ENCODE measurements at places on chromosomes 12 and 14.

DNA sequence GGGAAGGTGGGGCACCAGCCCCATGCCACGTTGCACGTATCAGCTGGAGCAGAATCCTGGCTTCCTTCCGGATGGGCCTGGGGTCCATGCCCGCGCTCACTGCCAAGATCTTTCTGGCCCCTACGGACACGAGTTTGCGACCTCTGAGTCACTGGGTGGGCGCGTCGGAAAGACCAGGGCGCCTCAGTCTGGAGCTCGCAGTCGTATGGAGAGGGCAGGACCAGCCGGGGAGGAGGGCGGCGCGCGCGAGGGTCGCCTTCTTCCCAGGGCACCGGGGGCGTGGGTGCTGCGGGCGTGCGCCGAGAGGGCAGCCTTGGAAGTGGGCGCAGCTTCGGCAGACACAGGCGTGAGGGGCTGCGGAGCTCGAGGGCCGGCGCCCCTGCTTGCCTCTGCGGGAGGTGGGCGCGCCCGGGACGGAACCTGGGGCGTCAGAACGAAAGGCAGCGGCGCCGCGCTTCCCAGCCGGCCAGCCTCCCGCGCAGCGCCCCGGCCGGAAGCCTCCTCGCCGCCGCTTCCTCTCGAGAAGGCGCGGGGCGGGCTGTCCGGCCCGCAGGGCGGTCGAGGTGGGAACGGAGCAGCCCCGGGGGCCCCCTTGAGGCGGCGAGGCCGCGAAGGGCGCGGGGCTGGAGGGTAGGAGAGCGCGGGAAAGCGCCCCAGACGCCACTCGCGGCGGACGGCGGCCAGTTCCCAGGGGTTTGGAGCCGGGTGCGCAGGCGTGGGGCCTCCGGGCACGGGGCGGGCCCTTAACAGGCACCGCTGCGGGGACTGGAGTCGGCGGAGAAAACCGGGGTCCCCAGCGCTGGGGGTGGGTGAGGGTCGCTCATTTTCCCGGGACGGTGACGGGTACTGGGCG lies at the start of gene ARL6IP4:
Gene ARL6IP4, plus strand, starts transcription at position 499 of the 853 bp plus-strand sequence. CDS start 459 bp downstream, outside the sequence.
- peak; percentile 73 for DNase-seq

GRCh38 chr12:58176296-58176869 lies 235.0 kb downstream of the ATP23 start:
- DNase-seq: peak; percentile 85

DNA sequence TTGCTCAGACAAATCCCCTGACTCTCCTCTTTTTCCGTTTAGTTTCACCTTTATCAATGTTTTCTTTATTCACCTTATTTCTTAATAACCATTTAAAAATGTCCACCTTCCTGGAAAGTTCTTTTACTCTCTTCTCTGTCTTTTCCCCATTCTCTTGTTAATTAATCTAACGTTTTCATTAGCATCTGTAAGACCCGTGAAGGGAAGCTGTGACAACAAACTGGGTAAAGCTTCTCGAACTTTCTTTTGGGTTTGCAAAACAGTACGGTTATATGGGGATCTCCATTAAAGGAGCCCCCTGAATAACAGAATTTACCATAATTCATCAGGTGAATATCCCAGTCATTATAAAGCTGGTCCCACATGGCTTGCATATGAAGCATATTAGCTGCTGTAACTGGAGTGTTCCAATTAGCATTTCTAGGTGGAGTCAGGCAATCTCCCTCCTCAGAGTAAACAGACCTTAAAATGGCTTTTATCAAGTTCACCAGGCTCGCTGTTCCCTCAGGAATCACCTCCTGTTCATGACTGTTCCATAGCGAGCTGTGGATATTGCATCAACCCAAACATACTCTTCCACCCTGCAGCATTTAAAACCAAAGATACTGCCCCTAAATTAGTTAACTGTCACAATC lies 42.4 kb downstream of the TMEM30B start:
- DNase-seq: no peak

DNA sequence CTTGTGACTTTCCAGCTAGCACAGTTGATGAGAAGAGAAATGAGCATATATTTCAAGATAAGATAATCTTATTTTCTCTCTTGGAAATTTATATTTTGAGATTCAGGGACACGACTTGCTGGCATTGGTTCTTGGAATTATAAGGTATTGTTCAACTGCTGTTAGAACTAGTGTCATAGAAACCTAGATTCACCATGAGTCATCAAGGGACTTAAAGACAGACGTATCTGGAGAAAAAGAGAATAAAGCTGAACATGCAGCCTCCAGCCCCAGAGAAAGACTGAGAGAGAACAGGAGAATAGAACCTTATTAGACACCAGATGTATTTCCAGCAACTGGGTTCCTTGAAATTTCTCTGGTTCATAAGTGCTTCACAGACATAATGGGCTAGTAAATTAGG lies 194.4 kb upstream of the PPFIA2 start:
- DNase-seq: no peak

DNA sequence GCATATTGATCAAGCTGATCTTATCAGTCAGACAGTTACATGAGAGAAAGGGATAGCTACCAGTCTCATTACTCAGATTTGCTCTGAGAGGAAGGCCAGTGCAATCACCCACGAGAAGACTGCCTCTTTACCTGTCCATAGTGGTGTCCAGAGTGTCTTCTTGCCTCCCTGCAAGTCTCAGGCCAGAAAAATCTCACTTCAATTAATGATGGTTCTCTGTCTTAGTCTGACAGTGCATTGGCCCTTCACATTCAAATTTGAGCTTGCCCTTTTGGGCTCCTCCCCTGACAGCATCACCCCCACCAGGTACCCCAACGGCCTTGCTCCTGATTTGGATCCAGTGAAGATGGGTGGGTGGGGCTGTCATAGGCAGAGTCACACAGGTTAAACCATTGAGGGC lies at the start of gene AICDA:
Gene AICDA, minus strand, starts transcription at position 231 of the 400 bp plus-strand sequence. Its CDS starts 92 bp downstream, at position 139.
- DNase-seq: no peak

DNA sequence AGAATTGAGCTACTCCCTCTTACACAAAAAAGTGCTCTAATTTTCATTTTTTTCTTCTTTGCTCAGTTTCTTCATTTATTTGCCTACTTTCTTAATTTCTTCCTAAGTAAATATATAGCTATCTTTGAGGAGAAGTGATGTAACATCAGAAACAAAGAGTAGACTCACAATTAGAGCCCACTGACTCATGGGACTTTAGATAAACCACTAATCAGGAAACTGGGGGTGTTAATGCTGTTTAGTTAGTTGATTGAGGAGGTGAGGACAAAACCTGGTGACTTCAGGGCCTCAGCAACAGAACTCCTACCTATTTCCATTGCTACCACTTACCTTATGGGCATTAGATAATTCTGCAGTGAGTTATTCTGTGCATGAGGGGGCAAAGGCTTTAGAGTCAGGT lies 151.7 kb downstream of the MON2 start:
- DNase-seq: no peak

GRCh38 chr14:59583755-59584154 lies 7.1 kb upstream of the CCDC175 start:
- DNase-seq: peak; percentile 82

- DNase-seq: no peak
Observed at GRCh38 chr12:64428956-64429355, 23.0 kb upstream of the TBK1 start.

DNA sequence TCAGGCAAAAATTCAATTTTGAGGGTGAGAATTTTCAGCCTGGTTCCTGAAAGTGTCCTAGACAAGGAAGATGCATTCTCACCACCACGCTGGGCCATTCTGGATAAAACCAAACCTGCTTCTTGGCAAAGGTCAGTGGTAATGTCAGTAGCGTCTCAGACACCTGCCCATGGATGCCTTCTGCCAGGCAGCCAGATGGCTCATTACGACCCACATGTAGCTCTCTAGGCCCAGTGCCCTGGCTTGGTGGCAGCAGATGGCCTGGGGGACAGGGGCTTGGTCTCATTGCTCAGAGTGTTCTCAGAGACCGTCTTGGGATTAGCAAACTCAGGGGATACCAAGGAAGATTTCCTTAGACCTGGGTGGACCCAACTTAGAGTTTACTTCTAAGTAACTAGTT lies 105.1 kb downstream of the ARF6 start:
- DNase-seq: peak; percentile 53

DNA sequence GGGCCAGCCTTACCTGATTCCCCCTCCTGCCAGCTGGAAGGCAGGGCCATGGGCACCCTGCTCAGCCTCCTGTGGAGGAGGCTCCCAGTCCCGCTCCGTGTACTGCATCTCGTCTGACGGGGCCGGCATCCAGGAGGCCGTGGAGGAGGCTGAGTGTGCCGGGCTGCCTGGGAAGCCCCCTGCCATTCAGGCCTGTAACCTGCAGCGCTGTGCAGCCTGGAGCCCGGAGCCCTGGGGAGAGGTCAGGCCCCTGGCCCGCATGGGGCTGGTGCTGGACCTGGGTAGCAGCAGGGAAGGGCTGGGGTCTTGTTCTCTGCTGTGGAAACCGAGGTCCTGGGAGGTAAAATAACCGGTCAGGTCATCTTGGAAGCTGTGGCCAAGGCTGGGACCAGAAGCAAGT lies 16.4 kb downstream of the PAPLN start:
- DNase-seq: no peak

GRCh38 chr14:61911574-61911973 lies 149.4 kb downstream of the SNAPC1 start:
- no peak for DNase-seq

DNA sequence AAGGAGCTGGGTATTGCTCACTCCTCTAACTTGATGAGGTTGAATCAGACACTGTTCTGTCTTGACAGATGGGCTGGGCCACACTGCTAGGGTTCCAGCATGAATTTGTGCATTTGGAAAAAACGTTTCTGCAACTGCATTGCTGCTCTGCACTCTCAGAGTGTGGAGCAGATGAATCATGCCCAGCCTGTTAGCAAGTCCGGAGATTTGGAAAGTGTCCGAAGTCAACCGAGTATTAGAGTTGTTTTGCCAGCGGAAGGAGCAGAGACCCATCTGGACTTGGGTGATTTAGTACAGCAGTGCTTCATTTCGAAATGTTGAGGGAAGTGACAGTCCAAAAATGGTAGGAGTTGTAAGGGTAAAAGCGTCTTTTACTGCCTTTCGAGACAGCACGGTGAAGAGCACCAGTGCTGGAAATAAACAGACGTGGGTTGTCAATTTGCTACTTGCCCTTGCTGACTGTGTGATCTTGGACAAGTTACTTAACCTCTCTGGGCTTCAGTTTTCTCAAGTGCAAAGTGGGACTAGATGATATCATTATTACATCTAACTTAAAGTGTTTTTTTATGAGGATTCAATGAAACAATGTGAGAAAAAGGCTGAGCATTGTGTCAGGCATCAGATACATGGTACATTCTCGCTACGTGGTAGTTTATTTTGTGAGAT lies 139.5 kb downstream of the CHST11 start:
- DNase-seq: no peak

GRCh38 chr14:30988509-30988908 lies 36.9 kb upstream of the AP4S1 start:
- DNase-seq: no peak

DNA sequence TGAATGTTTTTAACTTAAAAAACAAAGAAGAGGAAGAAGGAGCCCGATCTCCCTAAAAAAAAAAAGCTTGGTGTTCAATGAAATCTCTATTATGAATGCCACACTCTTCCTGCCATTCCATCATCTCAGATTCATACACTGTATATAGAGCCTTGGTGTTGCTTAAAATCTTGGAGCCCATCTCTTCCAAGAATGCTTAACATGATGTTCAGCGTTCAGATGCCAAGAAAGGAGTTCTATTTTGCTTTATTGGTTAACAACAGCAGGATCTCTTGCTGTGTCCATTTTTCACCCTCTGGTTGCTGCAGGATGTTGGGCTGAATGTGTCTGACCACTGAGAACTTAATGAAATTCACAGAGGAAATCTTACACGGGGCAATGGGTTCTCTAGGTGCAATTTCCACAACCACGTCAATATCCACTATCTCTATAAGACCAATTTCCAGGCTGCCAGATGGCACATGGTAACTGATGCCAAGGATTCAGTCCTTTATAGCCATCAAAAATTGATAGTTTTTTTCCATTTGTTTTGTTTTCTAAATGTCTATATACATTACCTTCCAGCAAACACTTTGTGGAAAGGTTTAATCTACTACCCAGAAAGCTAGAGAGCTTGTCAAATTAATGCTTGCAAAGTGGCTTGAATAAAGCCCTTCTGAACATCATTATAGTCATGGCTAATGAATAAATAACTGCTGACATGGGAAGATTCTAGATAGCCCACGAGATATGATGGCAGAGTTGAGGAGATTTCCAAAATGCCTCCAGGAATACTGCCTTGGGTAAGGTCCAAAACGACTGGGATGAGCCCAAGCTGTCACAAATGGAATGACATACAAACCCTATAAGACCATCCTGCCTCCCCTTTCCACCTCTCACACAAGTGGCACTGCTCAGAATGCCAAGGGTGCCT lies 26.5 kb downstream of the RERG start:
- no peak for DNase-seq

DNA sequence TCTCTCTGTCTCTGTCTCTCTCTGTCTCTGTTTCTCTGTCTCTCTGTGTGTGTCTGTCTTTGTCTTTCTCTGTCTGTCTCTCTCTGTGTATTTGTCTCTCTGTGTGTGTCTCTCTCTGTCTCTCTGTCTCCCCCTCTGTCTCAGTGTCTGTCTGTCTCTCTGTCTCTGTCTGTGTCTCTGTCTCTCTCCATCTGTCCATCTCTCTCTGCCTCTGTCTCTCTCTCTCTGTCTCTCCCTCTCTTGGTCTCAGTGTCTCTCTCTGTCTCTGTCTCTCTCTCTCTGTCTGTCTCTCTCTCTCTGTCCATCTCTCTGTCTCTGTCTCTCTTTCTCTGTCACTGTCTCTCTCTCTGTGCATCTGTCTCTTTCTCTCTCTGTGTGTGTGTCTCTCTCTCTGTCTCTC lies 143.8 kb upstream of the GARIN2 start:
- DNase-seq: no peak

DNA sequence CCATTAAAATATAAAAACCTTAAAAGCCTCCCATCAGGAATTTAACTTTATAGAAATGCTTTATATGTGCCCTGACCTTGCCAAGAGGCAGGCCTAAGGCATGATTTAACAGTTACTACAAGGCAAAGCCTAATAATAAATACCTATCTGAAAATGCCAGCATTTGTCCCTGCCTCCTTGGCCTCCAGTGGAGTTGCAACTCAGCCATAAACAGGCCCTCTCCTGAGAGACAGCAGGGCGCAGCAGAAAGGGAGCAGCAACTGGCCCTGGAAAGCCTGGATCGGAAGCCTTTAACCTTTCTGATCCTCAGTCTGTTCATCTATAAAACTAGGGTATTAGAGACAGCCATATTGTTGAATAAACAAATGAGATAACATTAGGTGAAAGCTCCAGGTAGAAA lies 324.4 kb downstream of the PAWR start:
- DNase-seq: no peak

- DNase-seq: no peak
Observed at GRCh38 chr12:100793182-100793581, 1.4 kb upstream of the ANO4 start.

DNA sequence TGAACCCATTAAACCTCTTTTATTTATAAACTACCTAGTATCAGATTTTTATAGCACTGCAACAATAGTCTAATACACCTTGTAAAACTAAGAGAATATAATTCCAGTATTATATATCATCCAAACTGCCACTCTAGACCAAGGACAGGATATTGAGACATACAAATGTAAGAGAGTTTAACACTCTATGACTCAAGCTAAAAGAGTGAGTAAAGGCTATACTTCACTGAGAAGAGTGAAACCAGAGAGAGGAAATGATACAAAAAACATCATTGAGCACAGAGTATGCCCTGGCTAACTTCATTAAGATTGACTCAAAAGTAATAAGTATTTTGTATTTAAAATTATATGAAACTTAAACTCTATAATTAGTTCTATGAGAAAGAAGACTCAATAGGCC lies 1951.9 kb upstream of the SEL1L start:
- DNase-seq: no peak
